Amniotic stem cell (primary cell): ENCODE measurements at places on chromosomes 4 and X.

GRCh38 chr4:85929961-85930665 lies 429.7 kb downstream of the MAPK10 start:
- no peak for DNase-seq

DNA sequence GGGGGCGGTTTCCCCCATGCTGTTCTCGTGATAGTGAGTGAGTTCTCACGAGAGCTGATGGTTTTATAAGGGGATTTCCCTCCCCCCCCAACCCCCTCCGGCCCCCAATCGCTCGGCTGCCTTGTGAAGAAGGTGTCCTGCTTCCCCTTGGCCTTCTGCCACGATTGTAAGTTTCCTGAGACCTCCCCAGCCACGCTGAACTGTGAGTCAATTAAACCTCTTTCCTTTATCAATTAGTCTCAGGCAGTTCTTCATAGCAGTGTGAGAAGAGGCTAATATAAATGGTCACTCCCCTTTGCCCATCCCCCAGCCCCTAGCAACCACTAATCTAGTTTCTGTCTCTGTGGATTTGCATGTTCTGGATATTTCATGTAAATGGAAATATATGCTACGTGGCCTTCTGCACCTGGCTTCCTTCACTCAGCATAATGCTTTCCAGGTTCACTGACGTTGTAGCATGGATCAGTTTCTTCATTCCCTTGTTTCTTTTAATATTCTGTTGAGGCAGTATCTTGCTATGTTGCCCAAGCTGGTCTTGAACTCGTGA lies 16.4 kb downstream of the GPR143 start:
- DNase-seq, result no peak

GRCh38 chrX:47704736-47705135 lies 45.8 kb upstream of the UXT start:
- DNase-seq, result no peak

DNA sequence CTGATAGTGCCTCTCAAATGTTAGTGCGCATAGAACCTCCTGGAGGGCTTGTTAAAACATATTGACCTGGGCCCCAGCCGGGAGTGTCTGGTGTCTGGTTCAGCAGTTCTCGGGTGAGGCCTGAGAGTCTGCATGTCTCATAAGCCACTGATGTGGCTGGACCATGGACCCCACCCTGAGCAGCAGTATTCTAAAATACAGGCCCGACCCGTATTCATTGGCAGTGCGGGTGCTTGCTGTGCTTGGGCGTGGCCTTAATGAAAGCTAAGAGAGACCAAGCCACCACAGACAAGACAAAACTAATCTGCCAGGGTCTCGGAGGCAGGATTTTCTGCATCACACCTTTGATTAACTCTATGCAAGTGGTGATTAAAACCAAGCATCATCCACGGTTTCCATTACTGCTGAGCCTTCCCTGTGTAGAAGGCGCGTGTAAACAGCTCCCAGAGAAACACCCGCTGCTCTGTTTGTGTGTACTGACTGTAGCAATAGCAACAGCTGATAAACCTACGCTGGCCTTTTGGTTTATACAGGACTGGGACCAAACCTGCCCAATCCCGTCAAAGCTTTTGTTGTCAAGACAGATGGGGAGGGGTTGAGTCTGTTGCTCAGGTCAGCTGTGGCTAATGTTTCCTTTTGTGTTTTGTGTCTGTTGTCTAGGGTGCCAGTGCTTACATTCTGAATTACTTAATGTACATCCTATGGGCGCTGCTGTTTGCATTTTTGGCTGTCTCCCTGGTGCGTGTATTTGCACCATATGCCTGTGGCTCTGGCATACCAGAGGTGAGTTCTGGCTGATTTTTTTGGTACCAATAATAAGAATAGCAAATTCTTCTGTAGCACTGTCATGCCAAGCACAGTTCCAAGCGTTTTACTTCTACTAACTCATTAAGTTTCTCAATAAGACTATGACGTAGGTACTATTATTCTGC lies 40.8 kb downstream of the CLCN4 start:
- no peak for DNase-seq

- no peak for DNase-seq
Measured at GRCh38 chrX:47563801-47564315, 2.9 kb downstream of the ARAF start.

DNA sequence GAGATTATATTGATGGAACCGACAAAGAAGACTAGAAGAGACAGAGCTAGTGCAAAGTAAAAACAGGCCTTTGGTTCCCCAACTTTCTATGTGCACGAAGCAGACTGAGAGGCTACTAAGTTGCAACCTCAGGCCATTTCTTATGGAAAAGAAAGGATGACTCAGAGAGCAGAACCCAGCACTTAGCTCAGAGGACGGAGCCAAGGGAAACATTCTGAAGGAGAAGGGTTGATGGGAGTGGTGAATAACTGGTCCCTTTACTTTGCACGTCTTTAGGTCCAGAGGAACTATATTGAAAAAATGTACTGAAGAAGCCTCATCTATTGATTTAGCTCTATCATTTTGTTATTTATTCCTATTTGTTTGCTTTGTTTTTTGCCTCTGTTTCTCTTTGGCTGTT lies 182.1 kb downstream of the CPE start:
- no peak for DNase-seq

GRCh38 chr4:41752081-41752836 lies 3.7 kb upstream of the PHOX2B start:
- no peak for DNase-seq

DNA sequence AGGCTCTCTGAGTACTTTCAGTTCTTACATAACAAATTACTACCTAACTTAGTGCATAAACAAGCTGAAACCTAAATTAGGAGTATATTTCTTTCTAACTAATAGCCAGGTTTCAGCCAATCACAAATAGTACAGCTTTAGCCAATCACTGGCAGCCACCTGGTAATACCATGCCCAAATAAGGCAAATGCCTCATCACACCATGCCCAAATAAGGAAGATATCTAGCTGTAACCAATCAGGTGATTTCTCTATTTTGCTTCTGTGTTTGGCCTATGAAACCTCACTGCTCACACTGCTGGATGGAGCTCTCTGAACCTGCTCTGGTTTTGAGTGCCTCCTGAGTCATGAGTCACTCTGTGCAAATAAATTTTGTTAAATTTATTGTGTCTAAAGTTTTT lies 113.5 kb downstream of the DDIT4L start:
- DNase-seq, result no peak

GRCh38 chrX:19544693-19545305 lies 29.5 kb upstream of the MAP3K15 start:
- DNase-seq, result no peak

- DNase-seq, result no peak
Measured at GRCh38 chr4:134117392-134118183, 84.0 kb downstream of the PABPC4L start.

GRCh38 chr4:74555231-74555630 lies 110.3 kb downstream of the AREG start:
- DNase-seq, result no peak

DNA sequence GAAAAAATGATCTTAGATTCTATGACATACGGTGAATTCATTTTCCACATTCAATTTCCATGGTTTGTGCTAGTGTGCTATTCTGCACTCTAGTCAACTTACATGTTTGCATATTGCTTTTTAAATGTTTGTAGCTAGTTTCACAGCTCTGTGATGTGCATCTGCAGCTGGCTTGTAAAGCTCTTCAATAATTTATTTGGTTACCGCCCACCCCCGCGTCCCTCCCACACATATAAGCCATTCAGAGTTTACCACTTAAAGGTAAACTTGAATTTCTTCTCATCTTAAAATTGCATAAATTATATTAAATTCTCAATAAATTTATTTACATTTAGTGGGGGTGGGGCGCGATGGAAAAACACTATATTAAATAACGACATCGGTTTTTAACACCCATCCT lies 291 bp upstream of the NBDY start:
- DNase-seq, result no peak

GRCh38 chr4:65791812-65792308 lies 121.6 kb upstream of the EPHA5 start:
- DNase-seq, result no peak

- no peak for DNase-seq
Measured at GRCh38 chr4:119825696-119826095, 197.1 kb upstream of the PDE5A start.

DNA sequence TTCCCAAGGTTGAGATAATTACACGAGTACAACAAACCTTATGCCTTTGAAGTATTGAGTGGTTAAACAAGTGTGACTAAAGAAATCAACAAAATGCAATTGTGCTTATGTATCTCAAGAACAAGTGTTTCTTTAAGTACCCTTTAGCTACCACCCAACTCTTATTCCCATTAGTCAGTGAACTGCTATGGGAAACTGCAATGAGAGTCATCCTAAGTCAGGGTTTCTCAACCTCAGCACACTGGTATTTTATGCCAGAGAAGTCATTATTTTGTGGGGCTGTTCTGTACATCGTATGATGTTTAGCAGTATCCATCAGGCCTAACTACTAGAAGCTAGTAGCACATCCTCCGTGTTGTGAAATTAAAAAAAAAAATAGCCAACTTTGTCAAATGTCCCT lies 549.1 kb upstream of the BOD1L1 start:
- DNase-seq, result no peak

DNA sequence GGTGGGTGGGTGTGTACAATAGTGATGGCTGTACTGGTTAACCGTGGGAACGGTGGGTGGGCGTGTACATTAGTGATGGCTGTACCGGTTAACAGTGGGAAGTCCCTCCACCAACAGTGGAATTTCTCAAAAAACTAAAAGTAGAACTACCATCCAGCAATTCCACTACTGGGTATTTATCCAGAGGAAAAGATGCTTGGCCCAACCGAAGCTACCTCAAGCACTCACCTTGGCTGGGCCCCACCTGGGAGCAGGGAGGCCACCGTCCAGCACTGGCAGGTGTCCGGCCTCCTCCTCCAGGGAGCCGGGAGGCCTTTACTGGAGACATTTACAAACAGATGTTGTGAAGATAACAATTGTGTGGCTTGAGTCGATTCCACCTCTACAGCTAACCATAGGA lies 6.0 kb upstream of the MAEA start:
- DNase-seq, result no peak

GRCh38 chr4:48405924-48406323 lies 64.6 kb downstream of the SLAIN2 start:
- DNase-seq, result no peak

GRCh38 chrX:123169247-123169901 lies 14.7 kb upstream of the GRIA3 start:
- no peak for DNase-seq

DNA sequence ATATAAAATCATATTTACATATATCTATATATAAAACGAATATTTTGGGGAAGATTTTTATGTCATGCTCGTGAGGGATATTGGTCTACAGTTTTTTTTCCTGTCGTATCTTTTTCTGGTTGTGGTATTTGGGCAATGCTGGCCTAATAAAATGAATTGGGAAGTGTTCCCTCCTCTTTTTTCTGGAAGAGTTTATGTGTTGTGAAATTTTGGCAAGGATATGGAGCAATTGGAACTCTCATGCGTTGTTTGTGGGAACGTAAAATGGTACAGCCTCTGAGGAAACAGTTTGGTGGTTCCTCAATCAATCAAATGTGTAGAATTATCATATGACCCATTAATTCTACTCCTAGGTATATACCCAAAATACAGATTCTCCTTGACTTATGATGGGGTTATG lies 69.8 kb downstream of the ZNF182 start:
- no peak for DNase-seq

- DNase-seq, result no peak
Measured at GRCh38 chrX:106484233-106484632, 127.5 kb upstream of the RADX start.

DNA sequence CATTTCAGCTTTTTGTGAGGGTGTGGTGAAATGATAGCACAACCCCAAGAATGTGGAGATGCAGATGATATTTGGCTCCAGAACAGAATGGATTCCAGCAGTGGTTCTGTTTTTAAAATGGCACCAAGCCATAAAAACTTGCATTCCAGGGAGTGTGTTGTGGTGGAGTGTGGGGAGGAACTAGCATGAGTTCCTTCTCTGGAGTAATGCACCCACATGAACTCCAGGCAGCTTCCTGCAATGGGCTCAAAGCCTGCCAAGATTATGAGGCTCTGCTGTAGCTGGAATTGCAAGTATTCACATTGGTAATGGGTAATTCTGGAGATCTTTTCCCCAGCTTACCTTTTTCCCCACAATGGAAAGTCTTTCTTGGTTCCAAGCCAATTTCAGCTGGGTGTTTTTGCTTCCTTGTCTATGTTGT lies 161.4 kb downstream of the RAB28 start:
- no peak for DNase-seq

- no peak for DNase-seq
Measured at GRCh38 chr4:181475781-181476507, 767.3 kb upstream of the TENM3 start.

DNA sequence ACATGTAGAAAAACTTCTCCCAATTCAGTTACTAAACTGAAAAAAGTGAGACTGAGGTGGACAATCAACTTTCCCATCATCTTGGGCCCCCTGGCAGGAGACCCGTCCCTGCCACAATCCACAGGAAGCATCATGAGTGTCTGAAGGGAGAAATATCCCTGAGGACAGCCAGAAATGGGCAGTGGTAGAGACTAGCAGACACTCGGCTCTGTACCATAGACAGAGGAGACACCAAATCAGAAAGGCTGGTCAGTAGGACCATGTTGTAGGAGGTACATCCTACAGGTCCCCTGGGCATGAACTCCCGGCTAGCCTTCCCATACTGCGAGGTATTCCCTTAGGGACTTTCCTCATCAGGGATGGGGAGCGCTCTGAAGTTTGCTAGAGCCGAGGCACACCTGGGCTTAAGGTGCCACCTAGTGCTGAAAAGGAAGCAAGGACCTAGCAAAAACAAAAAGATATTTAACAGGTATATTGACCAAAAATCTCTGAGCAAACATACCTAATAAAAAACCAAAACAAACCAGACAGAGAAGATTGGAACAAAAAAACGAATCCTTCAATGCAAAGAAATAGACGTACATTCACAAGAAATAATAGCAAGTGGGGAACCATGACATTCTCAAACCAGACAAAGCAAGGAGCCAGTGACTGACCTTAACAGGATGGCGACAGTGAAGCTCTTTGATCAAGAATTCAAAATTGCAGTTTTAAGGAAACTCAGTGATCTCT lies 55.6 kb downstream of the HAUS3 start:
- no peak for DNase-seq

GRCh38 chrX:45851434-45851991 lies 650.8 kb upstream of the DIPK2B start:
- no peak for DNase-seq

DNA sequence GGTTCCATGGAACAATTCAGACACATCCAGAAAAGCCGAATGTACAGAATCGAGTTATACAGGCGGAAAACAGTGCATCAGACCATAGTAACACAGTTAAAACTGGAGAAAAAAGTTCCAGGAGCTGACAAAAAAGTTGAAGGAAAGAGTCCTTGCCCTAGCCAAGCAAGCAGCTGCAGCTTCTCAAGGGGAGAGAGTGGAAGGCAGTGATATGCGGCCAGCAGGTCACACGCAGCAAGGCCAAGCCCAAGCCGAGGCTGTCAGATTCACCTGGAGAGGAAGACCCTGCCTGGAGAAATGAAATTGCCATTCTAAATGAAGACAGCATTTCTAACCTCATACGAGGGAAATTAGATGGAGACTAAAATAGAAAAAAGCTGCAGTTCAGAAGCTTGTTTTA lies 55.8 kb downstream of the RGS12 start:
- no peak for DNase-seq

GRCh38 chr4:121126449-121127006 lies 37.6 kb downstream of the TNIP3 start:
- no peak for DNase-seq
